ENCODE measurements at places on chromosomes 16 and 17.

DNA sequence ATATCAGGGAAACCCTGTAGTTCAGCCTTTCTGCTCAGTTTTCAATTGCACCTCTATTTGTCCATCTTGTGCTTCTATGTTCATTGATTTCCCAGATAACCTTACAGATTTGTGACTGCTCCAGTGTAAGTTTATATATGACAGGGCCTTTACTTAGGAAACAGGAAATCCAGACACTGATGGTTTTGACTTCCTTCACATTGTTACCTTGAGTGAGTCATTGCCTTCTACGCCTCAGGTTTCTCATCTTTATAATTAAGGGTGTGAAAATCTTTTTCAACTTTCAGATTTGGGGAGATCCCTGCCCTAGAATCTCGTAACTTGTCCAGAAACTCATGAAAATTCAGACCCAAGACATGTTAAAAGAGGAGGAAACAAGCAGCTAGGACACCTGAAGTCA, 342.4 kb upstream of the TBX2 start:
- DNase-seq, result no peak

- DNase-seq, result peak; percentile 96
These were observed 17.3 kb downstream of the LGALS3BP start for GRCh38 chr17:78962345-78962983.

DNA sequence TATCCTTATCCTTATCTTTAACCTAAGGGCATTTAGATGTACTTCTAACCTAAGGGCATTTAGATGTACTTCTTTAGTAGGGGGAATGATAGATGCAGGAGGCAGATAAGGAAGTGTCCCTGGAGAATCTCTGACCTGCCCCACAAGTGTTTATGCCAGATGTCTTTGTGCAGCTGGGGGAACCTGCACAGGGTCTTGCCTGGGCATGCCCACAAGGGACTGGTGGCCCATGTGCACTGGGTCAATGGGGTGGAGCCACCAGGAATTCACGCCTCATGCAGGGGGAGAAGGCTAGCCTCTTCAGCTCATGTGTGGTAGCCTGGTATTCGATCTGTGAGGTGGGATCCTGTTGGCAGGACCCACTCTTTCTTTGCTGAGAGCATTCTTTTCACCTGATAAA, 38.0 kb downstream of the CA10 start:
- no peak for DNase-seq

DNA sequence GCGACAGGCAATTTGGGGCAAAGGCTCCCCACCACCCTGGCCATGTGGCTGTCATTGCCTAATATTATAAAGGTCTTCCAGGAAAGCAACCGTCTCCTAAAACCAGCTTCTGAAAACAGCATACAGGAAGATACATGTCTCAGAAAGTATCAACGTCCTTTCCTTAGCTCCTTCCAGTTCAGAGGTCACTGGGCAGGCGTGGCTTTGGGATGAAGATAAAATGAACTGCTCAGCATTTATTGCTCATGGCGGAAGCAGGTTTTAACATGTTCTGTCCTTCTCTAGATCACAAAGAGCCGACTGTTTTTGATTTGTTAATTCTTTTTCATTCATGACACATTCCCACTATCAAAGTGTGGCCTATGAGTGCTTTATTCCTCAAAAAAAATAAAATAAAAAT, 8.0 kb downstream of the CFAP20 start:
- DNase-seq, result peak; percentile 57

DNA sequence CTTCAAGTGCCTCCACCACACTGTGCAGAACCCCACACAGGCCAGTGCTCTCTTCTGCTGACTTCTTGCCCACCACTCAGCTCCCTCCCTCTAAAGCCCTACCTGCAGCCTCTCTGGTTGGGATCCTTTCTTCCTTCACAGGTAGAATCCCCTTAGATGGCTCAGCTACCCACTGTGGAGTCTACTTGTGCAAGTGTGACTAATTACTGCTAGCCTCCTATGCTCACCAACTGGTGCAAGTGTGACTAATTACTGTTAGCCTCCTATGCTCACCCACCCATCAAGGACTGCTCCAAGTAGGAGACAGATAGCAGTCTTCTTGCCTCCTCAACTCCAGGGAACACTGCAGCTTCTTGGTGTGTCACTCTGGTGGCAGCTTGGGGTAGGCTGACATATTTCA, 43.6 kb downstream of the TEX14 start:
- no peak for DNase-seq

DNA sequence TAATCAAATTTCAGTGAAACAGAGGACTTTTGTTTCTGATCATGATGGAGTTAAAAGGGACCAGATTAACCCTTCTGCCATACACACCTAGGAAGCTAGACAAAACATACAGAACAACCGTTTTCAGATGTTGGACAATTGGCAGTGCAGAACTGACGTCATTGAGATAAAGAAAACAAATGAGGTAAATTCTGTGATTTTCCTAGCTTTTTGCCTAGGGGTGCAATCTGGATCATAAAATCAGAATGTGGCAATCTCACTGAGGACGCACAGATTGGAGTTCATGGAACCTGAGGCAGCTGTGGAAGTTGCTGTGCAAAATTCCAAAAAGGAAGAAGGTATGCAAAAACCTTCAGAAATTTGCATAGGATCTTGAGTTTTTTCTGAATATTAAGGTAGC, 15.0 kb upstream of the USP32 start:
- DNase-seq, result no peak

DNA sequence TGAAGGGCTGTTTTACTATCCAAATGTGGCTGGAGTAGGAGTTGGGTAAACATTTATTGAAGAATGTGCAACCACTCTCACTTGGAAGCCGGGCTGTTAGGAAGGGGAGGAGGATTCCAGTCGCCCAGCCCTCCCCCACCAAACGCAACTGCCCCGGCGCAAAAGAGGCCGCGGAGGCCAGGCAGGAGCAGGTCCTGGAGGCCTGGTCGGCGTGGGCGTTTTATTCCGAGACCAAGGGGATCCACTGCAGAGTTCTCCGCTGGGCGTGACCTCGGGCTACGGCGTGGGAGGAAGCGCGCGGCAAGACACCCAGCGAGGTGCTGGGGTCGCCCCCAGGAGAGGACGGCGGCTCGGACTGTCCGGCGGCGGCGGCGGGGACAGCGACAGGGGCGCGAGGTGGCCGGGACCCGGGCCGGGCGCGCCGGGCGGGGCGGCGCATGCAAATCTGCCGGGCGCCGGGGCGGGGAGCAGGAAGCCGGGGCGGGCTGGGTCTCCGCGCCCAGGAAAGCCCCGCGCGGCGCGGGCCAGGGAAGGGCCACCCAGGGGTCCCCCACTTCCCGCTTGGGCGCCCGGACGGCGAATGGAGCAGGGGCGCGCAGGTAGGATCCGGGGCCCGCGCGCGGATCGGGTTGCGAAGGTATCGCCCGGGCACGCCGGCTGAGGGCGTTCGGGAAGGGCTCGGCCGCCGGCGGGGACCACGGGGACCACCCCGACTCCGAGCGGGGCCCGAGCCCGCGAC, at the start of gene IL4R:
TSS of gene IL4R (plus strand) at position 553 of the 739 bp plus-strand sequence. CDS start 26,230 bp downstream, outside the sequence.
- DNase-seq, result peak; percentile 70
